ENCODE measurements at places on chromosomes 7 and 10. TPM values are rescaled to one million over a fixed set of nuclear protein-coding genes. Genes with fewer than 3 reads are reported as not detected.

DNA sequence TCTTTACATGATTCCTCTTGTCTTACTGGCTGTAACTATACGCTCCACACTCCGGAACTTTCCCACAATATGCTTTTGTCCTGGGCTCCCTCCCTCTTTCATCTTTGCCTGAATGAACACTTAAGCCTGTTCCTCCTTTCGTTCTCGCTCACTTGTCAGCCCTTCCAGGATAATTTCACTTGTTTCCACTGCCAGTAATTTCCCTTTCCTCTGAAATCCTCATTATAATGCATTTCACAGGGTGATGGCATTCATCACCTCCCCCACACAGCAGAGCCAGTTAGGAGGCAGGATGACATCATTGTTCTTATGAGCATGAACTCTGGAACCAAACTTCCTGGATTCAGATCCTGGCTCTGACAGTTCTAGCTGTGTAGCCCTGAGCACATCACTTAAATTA is 372.6 kb downstream of the GPR158 start:
- DNase-seq, result no peak

The PBLD gene
- 6.8 TPM for total RNA-seq

The DMTF1 gene
- total RNA-seq, result 87.2 TPM

GRCh38 chr7:25557379-25557917 is 329.2 kb upstream of the NPVF start:
- no peak for DNase-seq

GRCh38 chr10:130363899-130364445 is 227.8 kb downstream of the GLRX3 start:
- no peak for DNase-seq

GRCh38 chr7:347644-348479 is 57.9 kb downstream of the FOXL3 start:
- no peak for DNase-seq

The CALD1 gene
- 1,700 TPM for total RNA-seq

DNA sequence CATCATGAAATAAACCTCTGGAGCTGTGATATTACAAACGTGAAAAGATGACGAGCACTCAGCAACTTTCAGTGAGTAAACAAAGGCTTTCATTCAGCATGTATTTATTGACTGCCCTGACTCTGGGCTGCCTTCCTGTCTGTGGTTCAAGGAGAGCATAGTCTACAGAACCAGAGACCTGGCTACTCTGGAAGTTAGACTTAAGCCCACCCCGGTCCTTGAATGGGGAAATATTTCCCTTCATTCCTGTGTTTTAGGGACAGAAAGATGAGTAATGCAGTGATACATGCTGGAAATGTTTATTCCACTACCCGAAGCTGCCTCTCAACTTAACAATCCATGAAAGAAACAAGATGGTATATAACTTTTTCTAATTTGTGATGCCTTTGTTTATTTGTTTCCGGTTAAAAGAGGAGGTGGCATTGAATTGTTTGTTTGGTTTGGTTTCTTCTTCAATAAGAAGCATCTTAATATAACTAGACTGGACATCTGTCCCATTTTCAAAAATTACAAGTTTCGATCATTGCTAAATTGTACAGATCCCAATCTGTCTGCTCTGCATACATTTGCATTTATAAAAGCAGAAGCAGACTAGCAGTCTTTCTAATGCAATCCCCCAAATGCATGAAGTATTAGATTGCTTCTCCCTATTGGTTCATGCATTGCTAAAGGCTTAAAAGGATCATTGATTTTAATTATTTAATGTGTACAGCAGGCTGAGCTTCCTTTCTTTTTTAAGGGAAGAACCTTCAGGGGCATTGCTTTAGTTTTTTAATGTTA is 57.7 kb downstream of the TRUB1 start:
- DNase-seq, result no peak

- no peak for DNase-seq
Measured at GRCh38 chr7:28266402-28266801, 85.8 kb upstream of the JAZF1 start.

The GALNT17 gene
- total RNA-seq, result 22.4 TPM

GRCh38 chr7:44621034-44621749 is 14.8 kb downstream of the OGDH start:
- DNase-seq, result no peak

GRCh38 chr7:19235680-19236079 is 90.5 kb upstream of the FERD3L start:
- no peak for DNase-seq

Measured in aorta (tissue), 5 donors.